Panc1 (cell line): ENCODE measurements at places on chromosomes 2 and 18. TPM values are rescaled to one million over a fixed set of nuclear protein-coding genes. Genes with fewer than 3 reads are reported as not detected.

DNA sequence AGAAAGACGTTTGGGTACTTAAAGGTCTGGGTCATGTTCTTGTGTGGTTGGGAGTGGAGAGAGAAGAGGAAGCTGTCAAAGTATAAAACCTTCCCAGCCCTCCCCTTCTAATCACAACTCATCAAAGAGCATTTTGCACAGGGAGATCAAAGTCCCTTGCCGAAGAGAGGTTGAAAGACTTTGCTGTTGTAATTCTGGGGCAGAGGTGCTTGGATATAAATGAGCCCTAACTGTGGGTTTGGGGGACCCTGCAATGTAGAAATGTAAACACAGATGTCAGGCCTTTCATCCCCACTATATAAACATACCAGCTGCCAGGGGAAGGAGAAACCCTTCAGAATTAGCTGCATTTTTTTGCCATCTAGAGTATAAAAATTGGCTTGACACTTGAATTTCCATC, 182.1 kb downstream of the ETAA1 start:
- no peak overlapping the region for H3K4me3 ChIP-seq
- no peak for DNase-seq
- no peaks in the 10 kb centered on the region for H3K36me3 ChIP-seq
- H3K27ac ChIP-seq = no peak overlapping the region
- no peaks in the 10 kb centered on the region for H3K4me1 ChIP-seq

The ERFE gene
- total RNA-seq = 10.3 TPM

The C1QL2 gene
- total RNA-seq = not detected

GRCh38 chr2:206979365-206979764, 40.0 kb downstream of the CPO start:
- peaks cover 18% of the 10 kb centered on the region for H3K4me1 ChIP-seq
- H3K27ac ChIP-seq = no peak overlapping the region
- H3K36me3 ChIP-seq = no peaks in the 10 kb centered on the region
- no peak for DNase-seq
- H3K4me3 ChIP-seq = no peak overlapping the region
- H3K27me3 ChIP-seq = no peaks in the 10 kb centered on the region

- DNase-seq = no peak
- H3K36me3 ChIP-seq = no peaks in the 10 kb centered on the region
- no peaks in the 10 kb centered on the region for H3K27me3 ChIP-seq
- no peaks in the 10 kb centered on the region for H3K4me1 ChIP-seq
- H3K27ac ChIP-seq = no peak overlapping the region
These were observed 54.2 kb downstream of the LTBP1 start for GRCh38 chr2:33000986-33001385.

- H3K4me3 ChIP-seq = no peak overlapping the region
- no peaks in the 10 kb centered on the region for H3K27me3 ChIP-seq
- no peaks in the 10 kb centered on the region for H3K36me3 ChIP-seq
- peak; percentile 27 for DNase-seq
- H3K27ac ChIP-seq = no peak overlapping the region
These were observed 381.6 kb downstream of the SUCLG1 start for GRCh38 chr2:84077496-84077895.
